ENCODE measurements at places on chromosomes 13 and 19.

DNA sequence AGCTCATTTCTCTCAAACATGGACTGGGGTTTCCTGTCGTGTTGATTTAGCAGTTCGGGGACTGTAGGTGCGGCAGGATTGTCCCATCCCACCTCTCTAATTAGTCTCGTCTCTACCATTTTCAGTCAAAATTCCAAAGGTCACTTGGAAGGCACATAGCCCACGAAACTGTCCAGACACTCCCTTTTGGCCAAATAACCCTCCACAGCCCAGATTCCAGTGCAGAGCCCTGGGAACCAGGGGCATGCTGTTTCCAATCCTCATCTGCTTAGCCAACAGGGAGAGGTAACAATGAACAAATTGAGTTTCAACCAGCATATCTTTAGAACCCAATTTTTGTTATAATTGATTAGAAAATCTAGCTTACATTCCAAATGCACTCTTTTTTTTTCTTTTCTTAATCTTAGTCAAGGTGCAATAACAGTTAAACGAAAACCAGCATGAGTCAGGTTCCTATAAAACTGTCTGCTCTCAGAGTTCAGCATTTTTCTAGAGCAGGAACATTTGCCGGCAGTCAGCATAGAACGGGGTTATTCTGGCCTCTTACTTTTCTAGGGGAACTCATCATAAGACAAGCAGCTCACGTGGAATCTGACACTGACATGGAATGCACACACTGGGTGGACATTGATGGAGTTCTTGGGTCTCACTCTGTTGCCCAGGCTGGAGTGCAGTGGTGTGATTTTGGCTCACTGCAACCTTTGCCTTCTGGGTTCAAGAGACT lies 14.4 kb upstream of the CEBPA start:
- no peak for DNase-seq

- DNase-seq, result no peak
Measured at GRCh38 chr13:26668357-26669146, 92.0 kb downstream of the GPR12 start.

- no peak for DNase-seq
Measured at GRCh38 chr19:48638831-48639381, 1.7 kb upstream of the DBP start.

- no peak for DNase-seq
Measured at GRCh38 chr13:41178040-41178439, 16.3 kb downstream of the KBTBD7 start.

DNA sequence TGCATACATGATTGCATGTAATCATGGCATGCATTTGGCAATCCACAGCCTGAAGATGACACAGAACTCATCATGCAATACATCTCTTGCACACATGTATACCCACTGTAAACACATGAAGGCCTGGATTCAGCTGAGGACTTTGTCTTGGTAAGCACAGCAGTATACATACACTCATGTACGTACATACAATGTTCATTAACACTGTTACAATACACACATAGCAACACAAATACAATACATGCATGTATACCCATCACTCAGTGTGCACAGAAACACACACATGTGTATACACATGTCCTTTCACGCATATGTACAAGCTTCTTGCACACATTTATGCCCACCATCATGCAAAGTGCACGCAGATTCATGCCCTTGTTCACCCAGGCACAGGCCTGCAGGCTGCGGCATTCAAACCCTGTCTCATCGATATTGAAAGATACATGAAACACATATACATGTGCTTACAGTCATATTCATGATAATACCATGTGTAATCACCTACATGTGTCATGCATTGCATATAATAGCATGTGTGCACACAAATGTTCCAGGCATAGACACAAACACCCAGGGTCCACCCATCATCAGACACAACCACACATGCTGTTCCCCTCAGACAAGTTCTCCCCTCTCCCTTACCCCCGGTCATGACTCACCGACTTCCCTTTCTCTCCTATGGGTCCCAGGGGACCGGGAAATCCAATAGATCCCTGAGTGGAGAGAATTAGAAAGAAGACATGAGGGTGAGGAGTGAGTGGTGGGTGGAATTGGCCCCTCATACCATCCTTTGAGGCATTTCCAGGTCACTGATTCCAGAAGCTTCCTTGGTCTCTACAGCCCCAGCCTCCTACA lies 28.7 kb downstream of the COL5A3 start:
- no peak for DNase-seq

GRCh38 chr19:50384685-50385535 lies 763 bp downstream of the POLD1 start:
- no peak for DNase-seq

DNA sequence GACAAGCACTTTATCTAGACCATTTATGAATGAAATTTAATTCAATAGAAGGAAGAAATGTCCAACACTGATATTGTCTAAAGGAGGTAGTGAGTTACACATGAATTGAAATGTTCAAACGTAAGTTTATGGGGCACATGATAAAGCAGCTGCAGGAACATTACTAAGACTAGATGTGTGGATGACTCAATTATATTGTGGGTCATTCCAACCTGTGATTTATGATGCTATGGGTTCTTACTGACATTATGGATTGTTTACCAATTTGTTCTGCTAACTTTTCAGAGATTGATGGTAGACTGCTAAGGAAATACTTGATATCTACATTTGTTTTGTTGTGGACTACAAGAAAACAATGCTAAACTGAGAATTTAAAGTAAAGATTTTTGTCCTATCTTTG lies 56.1 kb upstream of the ATXN8OS start:
- no peak for DNase-seq

GRCh38 chr13:110220471-110220870 lies 86.5 kb downstream of the COL4A1 start:
- no peak for DNase-seq

DNA sequence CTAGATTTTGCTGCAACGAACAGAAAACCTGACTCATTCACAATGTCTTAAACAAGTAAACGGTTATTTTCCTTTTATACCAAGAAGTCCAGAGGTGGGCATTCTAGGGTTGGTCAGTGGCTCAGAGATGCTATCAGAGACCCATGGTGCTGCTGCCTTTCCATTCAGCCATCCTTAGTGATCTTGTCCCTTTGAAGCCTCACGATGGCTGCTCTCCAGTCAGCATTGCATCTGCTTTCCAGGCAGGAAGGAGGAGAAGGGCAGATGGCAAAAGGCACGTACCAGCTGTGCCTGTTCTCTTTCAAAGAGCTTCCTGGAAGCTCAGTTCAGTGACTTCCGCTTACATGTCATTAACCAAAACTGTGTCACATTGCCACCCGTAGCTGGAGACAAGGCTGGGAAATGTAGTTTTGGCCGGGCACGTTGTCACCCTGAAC lies 30.1 kb downstream of the WDFY2 start:
- DNase-seq, result no peak

GRCh38 chr19:58569191-58569942 lies 3.8 kb downstream of the MZF1 start:
- DNase-seq, result no peak

- no peak for DNase-seq
Measured at GRCh38 chr13:113452942-113453901, at the start of gene ADPRHL1. ADPRHL1 (minus strand) TSS chr13:113453488; CDS start chr13:113453437, 51 bp downstream.

DNA sequence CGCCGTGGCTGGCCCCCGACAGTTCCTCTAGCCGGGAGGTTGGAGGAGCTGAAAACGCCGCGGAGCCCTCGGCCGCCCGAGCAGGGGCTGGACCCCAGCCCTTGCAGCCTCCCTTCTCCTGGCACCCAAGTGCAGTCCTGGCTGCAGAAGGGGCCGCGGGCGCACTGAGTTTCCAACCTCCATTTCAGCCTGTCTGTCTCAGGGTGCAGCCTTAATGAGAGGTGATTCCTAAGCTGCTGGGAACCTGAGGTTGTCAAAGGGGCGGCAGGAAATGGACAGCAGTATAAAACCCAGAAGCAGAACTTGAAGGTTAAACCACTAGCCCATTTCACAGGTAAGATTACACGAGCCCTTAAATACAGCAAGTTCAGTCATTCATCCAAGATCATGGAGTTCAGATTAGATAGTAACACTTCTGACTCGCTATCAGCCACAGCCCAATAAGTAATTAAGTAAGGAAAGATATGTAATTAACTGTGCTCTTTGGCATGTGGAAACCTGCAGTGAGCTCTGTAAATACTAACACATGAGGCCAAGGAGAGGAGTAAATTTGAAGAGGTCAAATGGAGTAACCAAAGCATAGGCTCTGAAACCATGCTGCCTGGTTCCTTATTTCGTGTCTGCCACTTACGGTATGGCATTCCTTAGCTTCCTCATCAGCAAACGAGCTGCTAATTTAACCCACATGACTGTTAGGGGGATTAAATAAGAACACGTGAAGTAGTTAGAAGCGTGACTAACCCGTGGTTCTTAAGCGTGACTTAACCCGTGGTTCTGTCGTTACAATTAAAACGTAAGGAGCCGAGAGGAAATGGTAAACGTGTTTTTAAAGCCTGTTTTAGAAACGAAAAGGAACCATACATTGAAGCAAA lies 686 bp downstream of the SETDB2 start:
- no peak for DNase-seq

GRCh38 chr19:29521291-29522075 lies 4.3 kb upstream of the VSTM2B start:
- no peak for DNase-seq

DNA sequence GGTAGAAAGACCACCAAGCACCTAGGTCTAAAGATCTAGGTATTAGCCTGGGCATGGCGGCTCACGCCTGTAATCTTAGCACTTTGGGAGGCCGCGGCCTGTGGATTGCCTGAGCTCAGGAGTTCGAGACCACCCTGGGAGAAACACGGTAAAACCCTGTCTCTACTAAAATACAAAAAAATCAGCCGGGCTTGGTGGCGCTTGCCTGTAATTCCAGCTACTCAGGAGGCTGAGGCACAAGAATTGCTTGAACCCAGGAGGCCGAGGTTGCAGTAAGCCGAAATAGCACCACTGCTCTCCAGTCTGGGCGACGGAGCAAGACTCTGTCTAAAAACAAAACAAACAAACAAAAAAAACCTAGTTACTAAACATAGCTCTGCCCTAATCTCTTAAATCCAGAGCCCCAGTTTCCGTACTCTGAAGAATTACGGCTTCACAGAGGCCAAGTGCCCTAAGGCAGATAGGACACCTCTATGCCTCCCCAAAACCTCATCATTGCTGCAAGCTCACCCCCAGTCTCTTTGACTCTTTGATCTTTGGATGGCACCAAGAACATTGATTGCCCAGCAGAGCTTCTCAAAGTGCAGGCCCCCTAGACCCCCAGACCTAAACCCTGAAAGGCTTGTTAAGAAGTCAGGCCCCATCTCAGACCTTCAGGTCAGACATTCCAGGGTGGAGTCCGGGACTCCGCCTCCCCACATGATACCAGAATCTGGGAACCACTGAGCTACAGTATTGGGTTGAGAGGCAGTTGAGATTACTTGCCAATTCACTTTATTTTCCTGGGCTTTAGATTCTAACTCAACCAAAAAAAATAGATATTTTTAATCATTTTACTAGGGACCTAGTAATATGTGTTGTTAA lies 2.8 kb downstream of the COL4A2 start:
- no peak for DNase-seq

GRCh38 chr13:72126424-72126823 lies 259.4 kb upstream of the DACH1 start:
- no peak for DNase-seq

GRCh38 chr19:39406656-39407409 lies at the start of gene ZFP36:
ZFP36 (plus strand) TSS chr19:39406847; CDS start chr19:39406905, 58 bp downstream.
- no peak for DNase-seq

DNA sequence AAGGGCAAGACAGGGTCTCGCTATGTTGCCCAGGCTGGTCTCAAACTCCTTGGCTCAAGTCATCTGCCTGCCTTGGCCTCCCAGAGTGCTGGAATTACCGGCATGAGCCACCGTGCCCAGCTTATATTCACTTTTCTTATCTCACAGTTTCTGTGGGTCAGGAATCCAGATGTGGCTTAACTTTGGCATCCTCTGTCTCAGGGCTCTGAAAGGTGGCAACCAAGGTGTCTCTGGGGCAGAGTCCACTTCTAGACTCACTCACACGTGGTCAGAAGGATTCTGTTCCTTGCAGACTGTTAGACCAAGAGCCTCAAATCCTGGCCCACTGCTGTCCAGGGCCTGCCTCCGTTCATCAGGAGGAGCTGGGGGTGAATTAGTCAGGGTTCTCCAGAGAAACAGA lies 7.6 kb upstream of the LMNB2 start:
- DNase-seq, result no peak

- DNase-seq, result no peak
Measured at GRCh38 chr19:44725251-44725650, 23.3 kb upstream of the BCL3 start.

DNA sequence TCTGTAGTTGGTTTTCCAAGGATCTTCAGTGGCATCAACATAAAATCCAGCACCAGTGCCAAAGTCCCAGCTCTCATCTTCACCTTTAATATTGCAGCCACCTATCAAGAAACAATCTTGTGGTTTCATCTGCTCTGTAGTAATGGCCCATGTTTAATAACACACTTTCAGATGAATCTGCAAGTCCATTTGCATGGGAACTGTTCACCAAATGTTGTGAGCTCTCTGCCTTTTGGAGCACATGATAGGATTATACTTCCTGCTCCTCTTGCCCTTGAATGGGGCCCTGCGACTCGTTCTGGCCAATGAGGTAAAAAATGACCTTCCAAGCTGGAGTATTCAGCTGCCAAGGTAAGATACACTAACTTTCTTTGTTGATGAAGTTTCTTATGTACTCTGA lies 14.3 kb downstream of the ESD start:
- no peak for DNase-seq

DNA sequence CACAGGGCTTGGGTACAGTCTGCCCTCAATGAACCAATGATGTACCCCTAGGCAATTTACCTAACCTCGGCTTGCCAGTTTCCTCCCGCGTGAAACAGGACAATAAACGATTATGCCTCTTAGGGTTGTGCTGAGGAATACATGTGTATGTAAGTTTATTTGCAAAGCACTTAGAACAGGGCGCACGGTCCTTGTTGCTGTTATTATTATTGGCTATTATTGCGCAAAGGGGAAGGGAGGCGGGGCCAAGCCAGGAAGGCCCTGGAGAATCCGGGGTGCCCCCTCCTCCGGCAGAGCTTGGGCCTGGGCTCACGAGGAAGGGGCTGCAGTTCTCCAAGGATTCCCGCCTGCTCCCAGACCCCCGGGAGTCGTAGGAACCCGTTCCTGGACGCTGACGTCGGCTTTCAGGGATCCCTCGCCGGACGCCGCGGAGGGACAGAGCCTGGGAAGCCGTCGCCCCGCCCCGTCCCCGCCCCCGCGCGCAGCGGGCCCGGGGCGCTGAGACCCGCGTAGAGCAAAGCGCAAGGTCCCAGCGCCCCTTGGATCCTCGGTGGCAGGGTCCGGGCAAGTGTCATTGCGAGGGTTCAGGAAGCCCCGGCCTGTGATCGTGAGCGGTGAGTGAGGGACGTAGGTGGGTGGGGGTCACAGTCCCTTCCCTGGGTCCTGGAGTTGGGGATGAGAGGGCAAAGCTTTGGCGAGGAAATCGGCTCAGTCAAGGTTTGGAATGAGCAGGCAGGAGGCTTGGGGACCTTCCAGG lies at the start of gene TMEM91:
Gene TMEM91 (plus strand): TSS at position 293 of the 757 bp plus-strand sequence. CDS start 1,777 bp downstream, outside the sequence.
- DNase-seq, result no peak

DNA sequence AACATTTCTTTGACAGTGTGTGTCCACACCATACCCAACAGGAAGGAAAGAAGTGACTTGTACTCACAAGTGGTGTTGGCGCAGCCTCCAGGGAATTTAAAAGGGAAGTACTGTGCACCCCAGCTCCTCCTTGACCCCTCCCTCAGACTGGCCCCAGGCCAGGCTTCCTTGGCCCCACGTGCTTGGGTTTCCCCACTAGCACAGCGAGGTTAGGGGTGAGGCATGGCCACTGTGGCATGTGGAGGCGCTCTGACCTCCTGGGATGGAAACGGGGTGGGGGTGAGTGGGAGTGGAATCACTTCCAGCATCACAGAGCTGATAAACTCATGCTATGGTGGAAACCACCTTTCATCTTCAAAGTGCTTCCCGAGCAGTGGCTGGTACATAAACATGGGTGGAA lies 168.6 kb downstream of the ZNF536 start:
- no peak for DNase-seq

- no peak for DNase-seq
Measured at GRCh38 chr19:32313569-32314265, 31.7 kb upstream of the ZNF507 start.

Measured in NCI-H1436 treated with DMSO at 0.1 percent for 48 hours (cell line).